ENCODE measurements at places on chromosomes 6 and 20.

DNA sequence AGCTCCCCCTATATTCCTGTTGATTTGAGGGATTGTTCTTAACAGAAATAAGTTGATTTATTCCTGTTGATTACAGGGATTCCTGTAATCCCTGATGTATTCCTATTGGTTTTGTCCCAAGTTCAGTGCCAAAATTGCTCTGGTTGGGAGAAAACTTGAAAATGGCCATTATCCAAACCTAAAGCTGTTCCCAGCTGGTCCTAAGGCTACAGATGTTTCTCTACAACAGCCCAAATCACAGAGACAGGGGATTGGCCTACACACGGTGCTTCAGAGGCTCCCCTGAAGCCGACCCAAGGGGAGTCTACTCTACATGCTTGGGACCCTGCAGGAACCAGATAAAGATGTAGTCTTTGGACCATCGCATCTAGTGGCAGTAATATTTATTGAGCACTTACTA lies 99.0 kb upstream of the AKAP12 start:
- DNase-seq: no peak

DNA sequence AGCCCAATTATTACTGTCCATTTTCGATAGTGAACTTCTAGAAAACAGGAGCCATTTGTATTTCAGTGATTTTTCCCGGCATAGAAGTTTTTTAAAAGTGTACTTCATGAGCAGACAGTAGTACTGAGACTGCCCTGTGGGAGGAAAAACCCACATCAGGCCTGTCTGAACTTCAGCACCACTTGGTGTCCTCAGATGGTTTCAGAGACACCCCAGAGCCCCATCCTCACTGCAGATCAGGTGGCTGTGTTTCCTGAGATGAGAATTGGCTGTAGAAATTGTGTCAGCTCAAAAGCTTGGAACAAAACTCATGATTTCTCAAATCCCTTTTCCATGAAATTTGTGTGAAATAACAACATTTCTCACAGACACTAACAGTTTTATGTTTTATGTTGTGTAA lies 110.0 kb upstream of the RIN2 start:
- DNase-seq: no peak

GRCh38 chr6:5351552-5352210 lies 90.4 kb downstream of the FARS2 start:
- DNase-seq: no peak

DNA sequence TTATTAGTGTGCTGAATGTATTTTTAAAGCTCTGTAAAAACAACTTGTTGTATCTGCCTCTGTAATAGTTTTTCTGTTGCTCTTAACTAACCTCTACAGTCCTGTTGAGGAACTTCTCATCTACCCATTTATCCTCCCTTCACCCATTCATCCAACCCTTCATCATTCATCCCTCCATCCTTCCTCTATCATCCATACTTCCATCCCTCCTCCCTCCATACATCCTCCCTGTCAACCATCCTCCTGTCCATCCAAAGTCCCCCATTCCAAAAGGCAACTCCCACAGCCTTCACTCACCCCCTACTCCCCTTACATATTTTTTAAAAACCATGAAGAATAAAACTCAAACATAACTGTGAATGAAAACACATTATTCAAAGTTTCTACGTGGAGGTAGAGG lies 40.7 kb upstream of the SPDEF start:
- DNase-seq: no peak

GRCh38 chr6:10603219-10603618 lies 82.1 kb downstream of the GCNT2 start:
- DNase-seq: no peak

DNA sequence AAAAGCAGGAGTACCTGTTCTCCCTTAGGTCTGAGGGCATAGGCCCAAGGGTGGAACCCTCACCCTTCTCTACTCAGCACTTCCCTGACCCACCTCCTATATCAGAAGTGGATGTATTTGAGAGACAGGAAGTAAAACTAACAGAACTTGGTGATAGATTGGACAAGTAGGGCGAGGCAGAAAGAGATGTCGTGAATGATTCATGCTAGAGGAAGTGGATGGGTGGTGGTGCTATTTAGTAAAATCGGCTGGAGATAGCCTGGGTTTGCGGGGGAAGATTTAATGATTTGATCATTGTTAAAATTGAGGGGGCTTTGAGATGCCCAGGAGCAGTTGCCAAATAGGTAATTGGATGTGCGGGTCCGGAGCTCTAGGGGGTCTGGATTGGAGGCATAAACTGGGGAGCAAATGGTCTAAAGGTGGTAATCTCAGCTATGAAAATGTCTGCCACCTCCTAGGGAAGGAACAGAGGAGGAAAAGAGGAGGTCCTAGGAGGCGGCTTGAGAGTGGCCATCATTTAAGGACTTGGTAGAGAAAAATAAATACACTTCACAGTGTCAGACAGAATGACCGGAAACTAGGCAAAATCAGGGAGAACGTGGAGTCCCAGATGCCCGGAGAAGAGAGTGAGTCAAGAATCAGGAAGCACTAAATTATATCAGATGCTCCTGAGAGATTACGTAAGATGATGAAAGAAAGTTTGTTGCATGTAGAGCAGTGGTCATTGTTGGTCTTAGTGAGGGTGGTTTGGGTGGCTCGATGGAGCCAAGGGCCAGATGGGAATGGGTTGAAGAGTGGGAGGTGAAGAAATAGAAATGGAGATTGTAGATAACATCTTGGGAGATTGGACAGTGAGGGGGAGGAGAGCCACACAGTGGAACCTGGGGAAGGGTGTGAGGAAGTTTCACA lies 142.0 kb downstream of the CEP57L1 start:
- no peak for DNase-seq

GRCh38 chr20:35273449-35274171 lies 4.3 kb downstream of the MMP24OS start:
- DNase-seq: no peak

GRCh38 chr20:2967841-2968240 lies 75.6 kb upstream of the GNRH2 start:
- no peak for DNase-seq

- DNase-seq: no peak
These were observed 210.1 kb upstream of the HDDC2 start for GRCh38 chr6:125511809-125512396.

DNA sequence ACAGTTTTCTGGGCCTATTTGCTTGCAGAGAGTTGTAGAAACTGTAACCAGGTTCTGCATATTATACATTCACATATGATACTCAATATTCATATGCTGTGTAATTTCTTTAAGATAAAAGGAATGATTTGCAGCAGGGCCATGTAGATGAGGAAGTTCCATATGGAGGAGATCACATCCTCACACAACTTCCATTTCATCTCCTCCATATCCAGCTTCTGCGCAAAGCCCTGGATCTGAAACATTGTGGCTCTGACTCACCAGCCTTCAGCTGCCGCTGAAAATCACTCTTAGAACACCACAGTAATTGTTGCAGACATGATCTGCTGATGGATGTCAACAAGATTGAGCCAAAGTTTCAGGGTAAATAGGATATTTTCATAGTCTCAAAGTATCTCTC lies 57.7 kb downstream of the PXDC1 start:
- DNase-seq: no peak

DNA sequence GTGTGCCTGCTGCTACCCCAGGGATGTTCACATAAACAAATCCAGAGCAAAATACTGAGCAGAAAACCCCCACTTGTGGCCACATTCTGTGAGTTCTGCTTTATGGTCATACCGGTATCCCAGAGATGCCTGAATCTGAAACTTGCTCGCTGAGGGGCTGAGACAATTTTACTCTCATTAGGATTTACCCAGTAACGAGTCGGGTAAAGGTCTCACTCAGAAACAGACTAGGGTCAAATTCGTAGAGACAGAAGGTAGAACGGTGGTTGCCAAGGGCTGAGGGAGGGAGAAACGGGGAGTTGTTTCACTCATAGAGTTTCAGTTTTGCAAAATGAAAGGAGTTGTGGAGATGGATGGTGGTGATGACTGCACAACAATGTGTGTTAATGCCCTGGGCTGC lies 45.4 kb upstream of the NKX2-2 start:
- DNase-seq: no peak

- no peak for DNase-seq
These were observed 11.0 kb downstream of the EEF1A1 start for GRCh38 chr6:73509851-73510250.

All from mesothelial cell of epicardium (in vitro differentiated cells).